IMR-90 (cell line): ENCODE measurements at places on chromosomes 11 and 22. TPM values are rescaled to one million over a fixed set of nuclear protein-coding genes. Genes with fewer than 3 reads are reported as not detected.

The SPI1 gene
- polyA plus RNA-seq = not detected in 2 replicates

The APOBEC3C gene
- 26.7 and 32.0 TPM in 2 replicates for polyA plus RNA-seq

The RGL4 gene
- not detected in 2 replicates for polyA plus RNA-seq

The SLC36A4 gene
- 6.2 and 9.2 TPM in 2 replicates for polyA plus RNA-seq

The SDHD gene
- 165 and 166 TPM in 2 replicates for polyA plus RNA-seq

- no peak for DNase-seq
- H3K27ac ChIP-seq = no peak overlapping the region
- no peaks in the 10 kb centered on the region for H3K4me1 ChIP-seq
- H3K4me3 ChIP-seq = no peak overlapping the region
- H3K36me3 ChIP-seq = no peaks in the 10 kb centered on the region
These were observed 13.7 kb upstream of the LIN7C start for GRCh38 chr11:27520226-27520625.

- peak overlapping the region; percentile 63; the same call in 1 of the 2 replicates for H3K27ac ChIP-seq
- peaks cover 45% of the 10 kb centered on the region for H3K36me3 ChIP-seq
- peaks cover 8% of the 10 kb centered on the region; the same call in 1 of the 2 replicates for H3K4me1 ChIP-seq
- no peak overlapping the region for H3K4me3 ChIP-seq
- peak; percentile 84 for DNase-seq
These were observed 25.1 kb upstream of the RELT start for GRCh38 chr11:73350908-73351636.

DNA sequence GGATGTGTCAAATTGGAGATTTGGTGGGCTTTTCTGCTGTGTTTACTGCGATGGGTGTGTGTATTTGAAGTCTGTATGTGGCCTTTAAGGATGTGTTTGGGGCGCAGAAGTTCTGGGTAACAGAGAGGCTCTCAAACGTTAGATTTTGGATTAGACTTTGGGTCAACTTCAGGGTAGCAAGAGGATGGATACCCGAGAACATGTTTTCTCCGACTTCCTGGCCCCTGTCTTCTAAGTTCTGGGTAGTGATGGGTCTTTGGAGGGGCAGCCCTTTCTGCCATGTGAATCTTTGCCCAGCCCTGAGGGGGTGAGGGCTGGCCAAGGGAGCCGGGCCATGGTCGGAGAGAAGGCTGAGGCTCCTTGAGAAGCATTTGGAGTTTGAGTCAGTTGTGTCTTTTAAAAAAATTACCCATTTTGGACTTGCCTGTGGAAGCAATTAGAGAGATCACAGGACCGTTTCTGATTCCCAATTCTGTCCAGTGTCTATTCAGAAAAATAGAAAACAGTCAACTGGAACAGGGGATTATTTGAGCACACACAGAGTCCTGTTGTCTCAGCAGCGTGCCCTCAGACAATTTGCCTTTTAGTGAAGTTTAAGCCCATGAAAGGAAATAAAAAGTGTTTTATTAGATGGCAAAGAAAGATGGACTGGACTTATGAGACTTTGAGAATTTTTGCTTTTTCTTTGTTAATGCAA is 114.4 kb downstream of the PTPRJ start:
- peaks cover 4% of the 10 kb centered on the region; the same call in 1 of the 2 replicates for H3K4me1 ChIP-seq
- no peaks in the 10 kb centered on the region for H3K36me3 ChIP-seq
- no peak overlapping the region for H3K4me3 ChIP-seq
- H3K27me3 ChIP-seq = no peaks in the 10 kb centered on the region
- DNase-seq = no peak

DNA sequence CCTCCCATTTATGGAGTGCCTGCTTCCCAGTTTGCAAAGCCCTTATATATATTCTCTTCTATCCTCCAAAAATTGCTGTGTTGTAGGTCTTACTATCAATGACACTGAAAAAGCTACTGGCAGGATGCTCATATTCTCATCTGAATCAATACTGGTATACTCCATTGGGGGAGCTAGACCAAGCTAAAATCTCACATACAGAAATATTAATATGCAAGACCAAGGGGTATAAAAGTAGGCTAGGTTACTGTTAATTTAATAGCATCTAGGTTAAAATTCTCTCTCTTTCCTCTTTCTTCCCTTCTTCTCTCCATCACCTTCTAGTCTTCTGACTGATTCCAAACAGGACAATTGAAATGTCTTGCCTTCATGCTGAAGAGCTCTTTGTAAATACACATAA is 17.1 kb upstream of the BDNF start:
- no peak for DNase-seq
- H3K4me1 ChIP-seq = peaks cover 3% of the 10 kb centered on the region
- no peaks in the 10 kb centered on the region for H3K36me3 ChIP-seq
- H3K4me3 ChIP-seq = peak overlapping the region; percentile 70; the same call in 1 of the 2 replicates
- peak overlapping the region; percentile 82; the same call in 1 of the 2 replicates for H3K27ac ChIP-seq

DNA sequence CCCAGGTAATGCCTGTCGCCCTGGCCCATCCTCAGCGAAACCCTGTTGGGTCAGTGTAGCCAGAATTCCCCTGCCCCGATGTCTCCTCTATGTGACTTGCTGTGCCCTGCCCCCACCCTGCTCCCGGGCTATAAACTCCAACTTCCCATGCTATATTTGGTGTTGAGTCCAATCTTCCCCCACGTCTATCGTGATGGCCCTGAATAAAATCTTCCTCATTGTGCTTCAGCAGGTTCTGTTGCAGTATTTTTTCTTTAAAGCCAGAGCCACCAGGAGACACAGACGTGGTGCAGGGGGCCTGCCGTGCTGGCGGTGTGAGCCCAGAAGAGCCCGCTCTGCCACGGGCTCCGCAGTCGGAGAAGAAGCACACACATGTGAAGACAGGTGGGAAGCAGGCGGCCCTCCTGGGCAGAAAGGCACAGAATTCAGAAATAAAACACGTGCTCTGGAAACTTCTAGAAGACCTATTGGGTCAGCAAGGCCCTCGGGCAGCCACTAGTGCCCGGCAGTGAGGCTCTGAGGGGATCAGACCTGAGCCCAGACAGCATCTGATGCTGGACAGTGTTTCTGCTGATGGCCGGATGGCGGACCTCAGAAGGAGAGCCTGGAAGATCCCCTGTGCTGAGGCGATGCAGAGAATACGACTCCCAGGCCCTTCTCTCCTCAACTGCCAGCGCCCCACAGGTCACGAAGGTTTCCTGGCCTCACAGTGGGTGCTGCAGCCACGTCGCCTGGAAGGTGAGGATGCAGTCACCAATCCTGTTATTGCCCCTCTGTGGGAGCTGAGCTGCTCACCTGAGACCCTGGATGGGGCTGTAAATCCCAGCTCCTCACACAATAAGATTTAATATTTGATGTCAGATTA is 501.9 kb downstream of the BRD1 start:
- H3K36me3 ChIP-seq = no peaks in the 10 kb centered on the region
- H3K27ac ChIP-seq = no peak overlapping the region
- H3K4me3 ChIP-seq = no peak overlapping the region
- no peaks in the 10 kb centered on the region for H3K27me3 ChIP-seq

GRCh38 chr11:73998846-73999575 is 9.9 kb downstream of the UCP3 start:
- no peaks in the 10 kb centered on the region for H3K4me1 ChIP-seq
- H3K27ac ChIP-seq = no peak overlapping the region
- H3K4me3 ChIP-seq = no peak overlapping the region
- DNase-seq = no peak
- H3K27me3 ChIP-seq = no peaks in the 10 kb centered on the region

- no peak overlapping the region for H3K4me3 ChIP-seq
- no peaks in the 10 kb centered on the region for H3K27me3 ChIP-seq
- DNase-seq = no peak
- no peak overlapping the region for H3K27ac ChIP-seq
These were observed 32.9 kb downstream of the PPME1 start for GRCh38 chr11:74203966-74204365.

GRCh38 chr11:129910360-129910759 is 15.0 kb upstream of the NFRKB start:
- no peak for DNase-seq
- H3K4me3 ChIP-seq = no peak overlapping the region
- no peaks in the 10 kb centered on the region for H3K27me3 ChIP-seq
- H3K36me3 ChIP-seq = peaks cover 20% of the 10 kb centered on the region
- H3K4me1 ChIP-seq = peaks cover 8% of the 10 kb centered on the region

- H3K4me3 ChIP-seq = no peak overlapping the region
- H3K36me3 ChIP-seq = no peaks in the 10 kb centered on the region
- no peaks in the 10 kb centered on the region for H3K4me1 ChIP-seq
These were observed 126.5 kb downstream of the CHST1 start for GRCh38 chr11:45538939-45539338.

- no peak overlapping the region for H3K27ac ChIP-seq
- no peaks in the 10 kb centered on the region for H3K27me3 ChIP-seq
- no peaks in the 10 kb centered on the region for H3K36me3 ChIP-seq
- peaks cover 5% of the 10 kb centered on the region for H3K4me1 ChIP-seq
- DNase-seq = peak; percentile 78
These were observed 47.5 kb upstream of the AQP11 start for GRCh38 chr11:77542296-77542695.
